PC-3 (cell line): ENCODE measurements at places on chromosomes 2 and 18. TPM values are rescaled to one million over a fixed set of nuclear protein-coding genes. Genes with fewer than 3 reads are reported as not detected.

The TNS1 gene
- total RNA-seq = 1.0 and 1.5 TPM in 2 replicates

The RESP18 gene
- not detected in 2 replicates for total RNA-seq

The UGT1A8 gene
- 0.46 TPM in 1 of 2 replicates, not detected in the other for total RNA-seq

The L3MBTL4 gene
- total RNA-seq = 0.47 and 0.63 TPM in 2 replicates

The PROKR1 gene
- total RNA-seq = 0.12 and 0.26 TPM in 2 replicates

The CCBE1 gene
- 13.9 and 20.8 TPM in 2 replicates for total RNA-seq

The STPG4 gene
- 2.4 TPM in 1 of 2 replicates, not detected in the other for total RNA-seq

The VIT gene
- total RNA-seq = not detected in 2 replicates

The DYNAP gene
- not detected in 2 replicates for total RNA-seq

The CENPA gene
- 40.8 and 42.4 TPM in 2 replicates for total RNA-seq

The VWC2L gene
- total RNA-seq = not detected in 2 replicates

The HOXD9 gene
- not detected in 2 replicates for total RNA-seq

The TMEM182 gene
- 4.5 and 6.5 TPM in 2 replicates for total RNA-seq

The PRKRA gene
- total RNA-seq = 78.2 and 87.6 TPM in 2 replicates

The LAMA1 gene
- not detected in 2 replicates for total RNA-seq

The TMEM237 gene
- total RNA-seq = 32.8 and 39.0 TPM in 2 replicates

The SH2D6 gene
- 0.12 TPM in 1 of 2 replicates, not detected in the other for total RNA-seq

The AFF3 gene
- total RNA-seq = 0.04 and 0.06 TPM in 2 replicates

The IL36G gene
- 0.62 TPM in 1 of 2 replicates, not detected in the other for total RNA-seq

The RGPD3 gene
- total RNA-seq = 0.04 TPM in 1 of 2 replicates, not detected in the other

The ST8SIA3 gene
- not detected in 2 replicates for total RNA-seq

The TNP1 gene
- not detected in 2 replicates for total RNA-seq

The KATNAL2 gene
- 2.0 and 6.6 TPM in 2 replicates for total RNA-seq

The PSME4 gene
- 54.7 and 70.6 TPM in 2 replicates for total RNA-seq

The TBC1D8 gene
- total RNA-seq = 39.7 and 41.7 TPM in 2 replicates

The SLC35F5 gene
- 41.1 and 55.3 TPM in 2 replicates for total RNA-seq

The RSAD2 gene
- total RNA-seq = 0.35 and 2.1 TPM in 2 replicates

The CTAGE1 gene
- total RNA-seq = not detected in 2 replicates

The LRRTM4 gene
- total RNA-seq = not detected in 2 replicates

The LGALSL gene
- 12.1 and 16.0 TPM in 2 replicates for total RNA-seq

The SMPD4 gene
- total RNA-seq = 64.4 and 82.2 TPM in 2 replicates

The ZNF396 gene
- 0.40 and 0.95 TPM in 2 replicates for total RNA-seq

The GREB1L gene
- total RNA-seq = 6.3 and 10.3 TPM in 2 replicates

The SULT1C4 gene
- total RNA-seq = not detected in 2 replicates

The RAB6C gene
- 0.04 TPM in 1 of 2 replicates, not detected in the other for total RNA-seq

The NRBP1 gene
- total RNA-seq = 66.6 and 69.3 TPM in 2 replicates

The LHCGR gene
- total RNA-seq = not detected in 2 replicates

The HAAO gene
- total RNA-seq = not detected in 2 replicates

The TBR1 gene
- total RNA-seq = not detected in 2 replicates

The GRB14 gene
- 0.63 and 0.84 TPM in 2 replicates for total RNA-seq

The CASP10 gene
- total RNA-seq = 1.3 and 4.2 TPM in 2 replicates

The ZSWIM2 gene
- not detected in 2 replicates for total RNA-seq

The GCKR gene
- total RNA-seq = not detected in 2 replicates

The ABCG8 gene
- total RNA-seq = not detected in 2 replicates

The STARD6 gene
- not detected in 2 replicates for total RNA-seq

The RAB6D gene
- total RNA-seq = not detected in 2 replicates

The CROCC2 gene
- total RNA-seq = not detected in 2 replicates
